ENCODE measurements at places on chromosomes 5 and 9. TPM values are rescaled to one million over a fixed set of nuclear protein-coding genes. Genes with fewer than 3 reads are reported as not detected.
A peak's percentile ranks its signal among the peaks of the same experiment; 100 is the strongest.

The SLC36A2 gene
- polyA plus RNA-seq, result not detected

The NIPAL4 gene
- not detected for polyA plus RNA-seq

The ZNG1F gene
- 3.8 TPM for polyA plus RNA-seq

The BSPRY gene
- polyA plus RNA-seq, result 0.93 TPM

The CTNND2 gene
- not detected for polyA plus RNA-seq

The PCDHGA4 gene
- polyA plus RNA-seq, result not detected

DNA sequence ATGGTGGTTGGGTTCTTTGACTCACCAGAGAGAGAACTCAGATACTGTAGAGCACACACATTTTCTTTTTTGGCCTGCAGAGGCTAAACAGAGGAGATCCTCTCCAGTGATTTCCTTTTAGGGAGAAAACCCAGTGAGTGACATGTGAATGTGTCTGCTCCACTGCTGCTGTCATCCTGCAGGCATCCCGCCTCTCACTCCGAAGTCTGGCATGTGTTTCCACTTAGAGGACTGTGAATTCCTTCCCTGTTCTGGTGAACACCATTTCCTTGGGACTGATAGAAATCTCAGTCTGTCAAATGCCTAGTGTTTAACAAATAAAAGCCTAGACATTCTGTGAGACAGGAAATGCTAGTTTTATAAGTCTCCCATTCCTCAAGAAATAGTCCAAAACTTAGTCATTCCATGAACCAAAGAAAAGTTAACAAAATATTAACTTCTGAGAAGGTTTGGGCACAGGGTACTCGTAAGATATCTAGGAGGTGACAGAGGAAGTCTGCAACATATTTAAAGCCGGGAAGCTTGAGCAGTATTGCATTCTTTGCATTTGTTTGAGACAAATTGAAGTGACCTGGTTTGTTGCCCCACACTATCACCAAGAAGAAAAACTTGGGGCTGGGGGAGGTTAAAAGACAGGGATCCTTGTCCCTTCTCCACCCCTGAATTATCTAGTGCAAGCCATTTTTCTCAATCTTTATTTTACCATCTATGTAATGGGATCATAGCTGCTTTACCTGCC is 74.9 kb upstream of the NIPAL4 start:
- no peak for DNase-seq
- H3K4me3 ChIP-seq, result no peak overlapping the region
- H3K4me1 ChIP-seq, result peaks cover 12% of the 10 kb centered on the region
- peaks cover 70% of the 10 kb centered on the region for H3K36me3 ChIP-seq

DNA sequence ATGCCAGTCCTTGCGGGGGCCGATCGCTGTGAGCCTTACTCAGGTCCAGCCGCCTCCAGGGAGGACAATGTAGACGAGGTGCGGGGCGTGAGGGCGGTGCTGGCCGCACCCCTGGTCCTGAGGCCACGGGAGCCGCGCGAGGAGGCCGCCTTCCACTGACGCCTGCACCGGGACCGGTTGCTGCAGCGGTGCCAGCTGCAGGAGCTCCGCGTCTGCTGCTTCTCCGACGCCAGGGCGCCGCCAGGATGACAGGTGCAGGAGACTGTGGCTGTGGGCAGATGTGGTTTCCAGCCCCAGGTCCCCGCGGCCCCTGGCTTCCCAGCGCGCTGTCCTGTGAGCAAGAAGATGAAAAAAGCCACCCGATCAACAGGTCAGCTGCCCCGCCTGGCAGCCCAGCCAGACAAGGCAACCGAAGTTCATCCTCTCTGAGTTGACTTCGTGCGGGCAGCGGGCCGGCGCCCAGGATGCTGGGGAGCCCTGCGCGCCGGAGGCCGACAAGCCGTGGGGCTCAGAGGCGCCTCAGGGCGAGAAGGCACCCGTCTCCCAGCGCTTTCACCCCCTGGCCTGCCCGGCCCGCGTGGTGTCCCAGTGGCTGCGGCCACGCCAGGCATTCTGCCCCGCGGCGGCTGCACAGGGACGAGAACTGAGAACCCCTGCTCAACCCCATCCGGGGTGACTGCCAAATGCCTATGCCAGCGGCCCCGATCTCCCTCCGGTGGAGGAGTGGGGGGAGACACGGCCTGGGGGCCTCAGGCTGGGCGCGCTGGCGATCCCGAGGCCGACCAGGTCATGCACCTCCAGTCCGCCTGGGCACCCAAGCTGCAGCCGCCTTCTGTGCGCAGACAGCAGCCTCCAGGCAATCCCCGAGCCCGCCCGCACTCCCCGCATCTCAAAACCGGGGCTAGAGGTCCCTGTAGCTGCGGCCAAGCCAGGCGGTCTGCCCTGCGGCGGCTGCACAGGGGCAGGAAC is 43.4 kb upstream of the BICD2 start:
- no peaks in the 10 kb centered on the region for H3K36me3 ChIP-seq
- H3K4me3 ChIP-seq, result no peak overlapping the region
- H3K4me1 ChIP-seq, result peaks cover 31% of the 10 kb centered on the region
- peak; percentile 33 for DNase-seq

GRCh38 chr5:160269017-160269416 is 39.7 kb downstream of the FABP6 start:
- H3K4me3 ChIP-seq, result no peak overlapping the region
- no peaks in the 10 kb centered on the region for H3K4me1 ChIP-seq

GRCh38 chr9:135664266-135664665 is 1.2 kb downstream of the LCN9 start:
- no peaks in the 10 kb centered on the region for H3K4me1 ChIP-seq
- no peak for DNase-seq
- no peak overlapping the region for H3K27ac ChIP-seq

GRCh38 chr5:7886849-7887475 is 18.0 kb downstream of the MTRR start:
- no peaks in the 10 kb centered on the region for H3K4me1 ChIP-seq
- H3K27me3 ChIP-seq, result no peaks in the 10 kb centered on the region
- H3K36me3 ChIP-seq, result peaks cover 62% of the 10 kb centered on the region

DNA sequence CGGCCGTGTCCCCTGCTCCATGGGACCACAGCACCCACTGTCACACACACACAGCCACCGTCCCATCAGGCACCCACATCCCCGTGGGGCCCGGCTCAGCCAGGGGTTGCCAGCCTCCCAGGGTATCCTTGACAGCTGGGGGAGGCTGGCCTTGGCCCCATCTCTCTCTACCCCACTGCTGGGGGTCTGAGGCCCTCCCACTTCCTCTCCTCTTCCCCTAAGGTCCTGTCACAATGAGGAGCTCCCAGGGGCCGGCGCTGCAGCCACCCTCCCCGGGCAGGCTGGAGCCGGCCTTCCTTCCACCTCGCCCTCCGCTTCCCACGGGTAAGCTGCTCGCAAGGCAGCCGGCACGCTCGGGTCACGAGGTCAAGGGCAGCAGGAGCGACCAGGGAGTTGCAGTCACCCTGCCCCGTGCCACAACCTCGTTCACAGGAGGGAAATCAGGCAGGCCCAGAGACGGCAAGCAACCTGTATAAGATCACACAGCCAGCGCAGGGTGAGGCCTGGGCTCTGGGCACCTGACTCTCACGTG is 38.6 kb upstream of the NOTCH1 start:
- H3K27ac ChIP-seq, result no peak overlapping the region
- no peaks in the 10 kb centered on the region for H3K36me3 ChIP-seq
- no peaks in the 10 kb centered on the region for H3K27me3 ChIP-seq
- peaks cover 12% of the 10 kb centered on the region for H3K4me1 ChIP-seq

DNA sequence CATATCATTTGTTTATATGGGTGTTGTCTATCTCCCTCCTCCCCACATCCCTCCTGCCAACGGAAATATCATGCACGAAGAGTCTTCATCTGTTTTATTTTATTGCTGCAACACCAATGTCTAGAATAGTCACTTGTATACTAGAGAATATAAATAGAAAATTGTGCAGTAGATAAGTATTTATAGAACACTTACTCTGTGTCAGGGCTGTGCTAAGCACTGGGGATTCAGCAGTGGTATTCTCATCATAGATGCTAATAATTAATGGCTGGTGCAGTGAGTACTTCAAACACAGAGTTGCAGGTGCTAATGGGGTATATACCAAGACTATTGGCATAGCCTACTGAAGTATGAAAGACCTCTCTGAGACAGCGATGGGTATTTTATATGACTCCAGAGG is 353.5 kb upstream of the CDH6 start:
- no peaks in the 10 kb centered on the region for H3K27me3 ChIP-seq
- no peak overlapping the region for H3K27ac ChIP-seq
- no peaks in the 10 kb centered on the region for H3K4me1 ChIP-seq
- H3K4me3 ChIP-seq, result no peak overlapping the region
- DNase-seq, result no peak

DNA sequence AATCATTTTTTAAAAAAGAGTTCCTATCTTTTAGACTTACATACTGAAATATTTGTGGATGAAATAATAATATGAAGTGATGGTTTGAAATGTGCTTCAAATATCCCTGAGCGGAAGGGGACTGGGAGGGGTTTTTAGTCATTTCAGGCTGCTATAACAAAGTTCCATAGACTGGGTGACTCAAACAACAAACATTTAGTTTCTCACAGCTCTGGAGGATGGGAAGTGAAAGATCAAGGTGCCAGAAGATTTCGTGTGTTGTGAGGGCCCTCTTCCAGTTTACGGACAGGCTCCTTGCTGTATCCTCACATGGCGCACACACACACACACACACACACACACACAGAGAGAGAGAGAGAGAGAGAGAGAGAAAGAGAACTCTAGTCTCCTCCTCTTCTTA is 27.1 kb upstream of the TEX10 start:
- no peaks in the 10 kb centered on the region for H3K27me3 ChIP-seq
- no peaks in the 10 kb centered on the region for H3K36me3 ChIP-seq
- no peak overlapping the region for H3K4me3 ChIP-seq
- no peak overlapping the region for H3K27ac ChIP-seq
- no peaks in the 10 kb centered on the region for H3K4me1 ChIP-seq

GRCh38 chr9:16830806-16831205 is 39.7 kb downstream of the BNC2 start:
- H3K27me3 ChIP-seq, result no peaks in the 10 kb centered on the region
- no peak overlapping the region for H3K27ac ChIP-seq
- H3K4me3 ChIP-seq, result no peak overlapping the region
- H3K36me3 ChIP-seq, result no peaks in the 10 kb centered on the region

- no peaks in the 10 kb centered on the region for H3K27me3 ChIP-seq
- no peak overlapping the region for H3K4me3 ChIP-seq
- no peak for DNase-seq
- no peak overlapping the region for H3K27ac ChIP-seq
These were observed 60.8 kb downstream of the WNK2 start for GRCh38 chr9:93244510-93245436.

DNA sequence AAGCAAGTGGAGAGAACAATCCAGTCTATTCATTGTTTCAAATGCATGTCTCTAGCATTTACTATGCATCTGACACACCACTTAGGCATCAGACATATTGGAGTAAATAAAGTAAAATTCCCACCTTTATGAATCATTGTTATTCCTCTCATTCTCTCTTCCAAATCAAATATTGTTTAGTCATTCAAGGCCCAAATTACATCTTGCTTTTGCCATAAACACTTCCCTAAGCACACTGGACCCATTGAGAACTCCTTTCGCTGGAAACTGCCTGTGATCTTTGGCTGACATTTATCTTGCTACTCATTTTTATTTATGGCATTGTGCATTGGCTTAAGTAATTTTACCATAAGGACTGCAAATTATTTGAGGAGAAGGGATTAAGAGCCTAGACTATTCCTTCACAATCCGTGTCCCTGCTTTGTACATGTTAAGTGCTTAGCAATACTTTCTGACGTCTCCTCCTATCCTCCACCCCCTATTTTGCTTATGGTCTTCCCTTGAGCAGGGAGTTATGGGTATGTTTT is 7.4 kb downstream of the C5orf46 start:
- no peak overlapping the region for H3K4me3 ChIP-seq
- no peaks in the 10 kb centered on the region for H3K36me3 ChIP-seq
- no peaks in the 10 kb centered on the region for H3K27me3 ChIP-seq
- no peak for DNase-seq
- H3K4me1 ChIP-seq, result no peaks in the 10 kb centered on the region
- H3K27ac ChIP-seq, result no peak overlapping the region

Data from CD4-positive, alpha-beta memory T cell (primary cell).